Activated CD8-positive, alpha-beta memory T cell treated with anti-CD3 and anti-CD28 coated beads for 1 hour (primary cell): ENCODE measurements at places on chromosomes 7 and 10.

DNA sequence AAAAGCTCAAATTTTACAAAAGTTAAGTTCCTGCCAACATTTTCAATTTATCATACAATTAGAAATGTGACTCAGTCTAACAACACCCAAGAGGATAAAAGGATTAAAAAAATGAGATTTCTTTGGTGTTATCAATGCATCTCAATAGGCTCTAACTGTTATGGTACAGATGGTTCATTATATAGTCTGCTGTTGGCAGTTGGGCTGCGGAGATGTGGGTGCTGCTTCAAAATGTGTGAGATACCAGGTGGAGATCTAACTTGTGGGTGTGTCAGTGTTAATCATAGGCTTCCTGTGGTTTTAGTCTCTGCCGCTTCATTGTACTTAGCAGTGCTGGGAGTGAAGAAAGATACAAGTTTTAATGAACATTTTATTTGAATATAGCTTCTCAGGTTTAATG is 231.2 kb downstream of the EXOC4 start:
- no peak for DNase-seq

DNA sequence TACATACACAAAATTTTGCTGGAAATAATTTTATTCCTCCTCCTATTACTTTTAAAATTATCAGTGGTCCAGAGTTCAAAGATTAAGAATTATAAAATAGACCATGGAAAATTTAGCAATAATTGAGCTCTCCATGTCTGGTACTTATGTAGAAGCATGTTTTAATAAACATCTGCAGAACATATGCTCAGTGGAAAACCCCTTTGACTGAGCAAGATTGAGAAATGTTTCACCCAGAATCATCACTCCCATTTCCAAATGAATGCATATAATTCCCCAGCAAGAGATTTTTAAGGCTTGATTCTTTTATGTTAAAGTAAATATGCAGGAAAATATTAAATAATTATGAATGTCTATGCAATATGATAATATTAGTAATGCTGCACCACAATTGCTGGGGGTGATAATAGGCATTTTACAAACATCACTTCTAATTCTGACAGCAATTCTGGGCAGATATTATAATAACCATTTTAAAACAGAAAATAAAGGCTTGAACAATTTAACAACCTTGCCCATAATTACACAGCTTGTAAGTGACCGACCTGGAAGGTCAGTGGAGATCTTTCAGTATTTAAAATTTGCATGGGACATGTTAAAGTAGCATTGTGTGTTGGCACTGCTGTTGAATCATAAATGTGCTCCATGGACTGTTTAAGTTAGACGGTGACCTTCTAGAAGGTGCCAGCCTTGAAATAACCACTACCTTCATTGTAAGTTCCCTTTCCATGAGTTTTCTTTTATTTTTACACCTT is 45.6 kb upstream of the TES start:
- no peak for DNase-seq

DNA sequence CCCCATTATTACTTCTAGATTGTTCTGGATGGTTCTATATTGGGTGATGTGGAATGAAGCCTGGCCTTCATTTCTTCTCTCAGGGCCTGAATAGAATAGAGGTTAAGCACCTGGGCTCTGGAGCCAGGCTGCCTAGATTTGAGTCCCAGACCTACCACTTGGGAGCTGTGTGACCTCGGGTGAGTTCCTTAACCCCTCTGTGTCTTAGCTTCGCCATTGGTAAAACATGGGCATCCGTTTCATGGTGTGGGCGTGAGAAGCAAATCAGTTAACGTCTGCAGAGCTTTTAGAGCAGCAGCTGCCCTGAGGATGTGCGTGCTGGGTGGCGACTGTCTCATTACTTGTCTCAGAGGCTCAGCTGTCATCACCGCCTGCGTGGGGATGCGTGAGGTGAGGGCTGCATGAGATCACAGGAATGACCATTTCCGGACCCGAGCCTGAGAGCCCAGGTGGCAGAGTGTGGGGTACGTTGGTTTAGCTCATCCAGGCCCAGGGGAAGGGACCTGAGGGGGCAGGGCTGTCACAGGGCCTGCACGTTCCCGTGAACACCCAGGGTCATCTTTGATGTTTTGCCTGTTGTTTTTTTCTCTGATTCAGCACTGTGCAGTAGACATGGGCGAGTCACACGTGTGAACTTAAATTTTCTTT is 9.7 kb downstream of the AGAP3 start:
- DNase-seq: no peak

DNA sequence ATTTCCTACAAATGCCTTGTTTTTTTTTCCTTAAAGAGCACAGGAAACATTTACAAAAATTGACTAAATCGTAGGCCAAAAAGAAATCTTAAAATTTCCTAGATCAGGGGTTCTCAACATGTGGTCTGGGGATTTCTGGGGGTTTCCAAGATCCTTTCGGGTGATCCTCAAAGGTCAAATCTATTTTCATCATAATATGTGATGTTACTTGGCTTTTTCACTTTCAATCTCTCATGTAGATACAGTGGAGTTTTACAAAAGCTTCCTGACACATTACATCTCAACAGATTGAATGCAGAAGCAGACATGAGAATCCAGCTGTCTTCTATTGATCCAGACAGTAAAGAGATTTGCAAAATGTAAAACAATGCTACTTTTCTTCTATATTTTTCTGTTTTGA is 497.3 kb downstream of the INHBA start:
- DNase-seq: no peak

- DNase-seq: no peak
These were observed 6.6 kb upstream of the ZNF22 start for GRCh38 chr10:44993922-44994751.

DNA sequence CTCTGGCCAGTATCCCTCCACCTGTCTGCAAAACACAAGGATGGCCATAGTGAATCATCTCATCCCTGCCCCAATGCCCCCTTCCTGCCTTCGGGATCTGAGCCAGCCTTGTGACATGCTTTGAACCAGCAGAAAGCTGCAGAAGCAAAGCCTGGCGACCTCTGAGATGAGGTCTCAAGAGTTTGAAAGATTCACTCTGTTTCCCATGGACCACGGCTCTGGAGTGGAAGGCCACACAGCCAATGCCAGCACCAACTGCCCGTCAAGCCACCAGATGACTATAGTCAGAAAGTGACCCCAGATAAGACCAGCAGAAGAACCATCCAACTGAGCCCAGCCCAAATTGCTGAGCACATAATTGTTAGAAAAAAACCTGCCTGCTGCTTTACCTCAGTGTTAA is 193.9 kb upstream of the PPP2R2D start:
- no peak for DNase-seq

DNA sequence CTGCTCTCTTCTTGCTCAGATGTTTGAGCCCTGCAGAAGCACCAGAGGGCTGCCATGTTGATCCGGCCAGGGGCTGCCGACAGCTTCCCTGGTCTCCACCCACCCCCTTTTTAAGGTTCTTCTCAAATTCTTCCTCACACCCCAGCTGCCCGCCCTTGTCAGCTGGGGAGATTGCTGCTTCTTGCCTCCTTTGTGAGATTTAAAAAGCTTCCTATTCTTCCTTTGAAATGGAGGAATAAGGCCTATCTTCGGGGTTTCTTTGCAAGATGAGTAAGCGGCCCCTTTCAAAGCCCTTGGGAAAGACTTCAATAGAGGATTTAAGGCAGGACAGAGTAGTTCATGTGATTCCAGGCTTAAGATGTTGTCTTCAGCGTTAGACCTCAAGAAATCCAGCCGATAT is 211.9 kb upstream of the SHH start:
- DNase-seq: no peak

- DNase-seq: no peak
These were observed 106.1 kb downstream of the KCNMA1 start for GRCh38 chr10:77531441-77532001.

DNA sequence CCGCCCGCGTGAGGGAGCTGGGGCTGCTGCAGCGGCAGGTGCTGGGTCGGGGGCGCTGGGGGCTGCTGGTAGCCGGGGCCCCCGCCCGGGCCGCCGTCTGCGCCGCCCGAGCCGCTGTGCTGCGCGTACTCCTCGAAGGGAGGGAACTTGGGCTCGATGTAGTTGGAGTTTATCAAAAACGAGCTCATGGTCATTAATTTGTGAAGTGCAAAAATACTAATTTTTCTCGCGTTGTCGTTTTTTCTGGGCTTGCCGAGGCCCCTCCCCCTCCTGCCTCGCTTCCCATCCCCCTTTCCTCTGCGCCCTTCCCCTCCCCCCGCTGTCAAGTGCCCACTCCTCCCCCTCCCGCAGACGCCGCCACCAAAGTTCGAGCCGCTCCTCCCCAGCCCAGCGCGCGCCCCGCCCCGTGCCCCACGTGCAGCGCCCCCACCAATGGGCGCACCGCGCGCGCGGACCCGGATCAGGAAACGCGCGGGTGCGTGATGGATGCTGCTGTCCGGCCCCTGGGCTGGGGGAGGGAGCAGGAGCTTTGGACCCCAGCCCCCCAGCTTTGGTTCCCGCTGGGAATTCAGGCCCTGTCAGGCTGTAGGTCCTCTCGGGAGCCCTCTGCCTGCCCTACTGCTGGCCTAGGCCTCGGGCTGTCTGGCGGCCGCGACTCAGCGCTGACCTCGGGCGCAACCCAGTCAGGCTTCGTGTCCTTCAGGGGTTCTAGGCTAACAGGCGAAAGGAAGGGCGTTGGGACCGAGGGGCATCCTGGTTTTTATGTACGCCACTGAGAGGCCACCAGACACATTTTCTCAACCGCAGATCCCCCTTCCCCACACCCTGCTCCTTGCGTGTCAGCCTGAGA is at the start of gene HOXA4:
Gene HOXA4, minus strand, starts transcription at position 218 of the 850 bp plus-strand sequence. Its CDS starts 24 bp downstream, at position 194.
- peak; percentile 50 for DNase-seq

GRCh38 chr7:31410265-31410664 is 69.7 kb upstream of the NEUROD6 start:
- DNase-seq: no peak

GRCh38 chr10:29392376-29393021 is 103.6 kb downstream of the LYZL1 start:
- DNase-seq: no peak
